NCI-H226 (cell line): ENCODE measurements at places on chromosomes 12 and 14.

GRCh38 chr14:74763803-74764531 lies 851 bp downstream of the YLPM1 start:
- no peak for DNase-seq

DNA sequence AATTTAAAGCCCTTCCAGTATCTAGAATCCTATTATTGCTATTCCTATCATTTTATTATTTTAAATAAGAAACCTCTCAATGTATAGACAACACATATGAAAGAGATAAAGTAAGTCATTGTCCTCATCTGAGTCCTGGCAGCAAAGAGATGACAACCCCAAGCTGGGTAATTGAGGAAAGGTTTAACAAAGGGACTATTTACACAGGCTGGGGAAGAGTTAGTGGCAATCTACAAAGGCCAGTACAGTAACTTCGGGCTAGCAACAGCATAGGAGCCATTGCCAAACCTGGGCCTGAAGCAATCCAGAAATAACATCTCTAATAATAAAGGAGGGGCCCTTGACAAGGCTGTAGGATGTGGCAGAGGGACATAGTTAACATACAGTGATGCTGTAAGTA lies 11.2 kb downstream of the PDE6H start:
- no peak for DNase-seq

DNA sequence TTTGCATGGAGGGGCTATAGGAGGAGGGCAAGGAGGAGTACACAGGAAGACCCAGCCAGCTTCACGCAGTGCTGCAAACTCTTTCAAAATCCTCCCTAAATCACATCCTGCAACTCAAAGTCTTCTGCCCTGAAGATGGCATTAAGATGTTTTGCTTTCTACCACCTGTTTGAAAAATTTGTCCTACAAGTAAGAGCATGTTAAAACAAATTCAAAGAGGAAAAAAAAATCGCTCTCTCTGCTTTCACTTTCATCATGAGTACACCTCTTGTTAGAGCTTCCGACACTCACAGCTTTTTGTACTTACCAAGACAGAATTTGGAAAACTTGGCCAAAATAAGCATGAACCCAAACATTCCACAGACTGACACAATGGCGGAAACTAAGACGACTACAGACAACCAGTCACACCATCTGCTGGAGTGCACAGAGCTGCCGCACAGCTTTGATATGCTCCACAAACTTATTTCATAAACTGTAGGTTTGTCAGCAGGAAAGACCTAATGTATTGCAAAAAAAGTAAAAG lies 21.3 kb downstream of the GCH1 start:
- no peak for DNase-seq

- no peak for DNase-seq
Measured at GRCh38 chr12:104630230-104630670, 173.5 kb downstream of the CHST11 start.

DNA sequence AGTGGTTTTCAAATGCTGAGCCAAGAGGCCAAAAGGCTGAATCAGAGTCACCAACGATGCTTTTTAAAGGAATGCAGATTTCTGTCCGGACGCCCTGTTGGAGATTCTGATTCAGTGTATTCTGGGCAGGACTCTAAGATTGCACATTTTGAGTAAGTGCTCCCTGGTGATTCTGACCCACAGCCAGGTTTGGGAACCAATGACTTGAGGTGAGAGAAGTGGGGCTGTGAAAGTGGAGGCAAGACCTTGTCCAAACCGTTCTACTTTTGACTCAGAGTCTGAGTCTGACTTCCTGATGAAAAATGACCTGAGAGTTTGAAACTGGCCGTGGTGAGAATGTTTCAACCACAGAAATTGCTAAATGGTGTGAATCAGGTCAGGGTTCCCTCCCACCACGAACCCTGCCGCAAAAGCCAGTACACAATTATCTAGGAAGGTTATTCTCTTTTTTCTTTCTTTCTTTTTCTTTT lies 90.2 kb downstream of the NTN4 start:
- peak; percentile 96 for DNase-seq

DNA sequence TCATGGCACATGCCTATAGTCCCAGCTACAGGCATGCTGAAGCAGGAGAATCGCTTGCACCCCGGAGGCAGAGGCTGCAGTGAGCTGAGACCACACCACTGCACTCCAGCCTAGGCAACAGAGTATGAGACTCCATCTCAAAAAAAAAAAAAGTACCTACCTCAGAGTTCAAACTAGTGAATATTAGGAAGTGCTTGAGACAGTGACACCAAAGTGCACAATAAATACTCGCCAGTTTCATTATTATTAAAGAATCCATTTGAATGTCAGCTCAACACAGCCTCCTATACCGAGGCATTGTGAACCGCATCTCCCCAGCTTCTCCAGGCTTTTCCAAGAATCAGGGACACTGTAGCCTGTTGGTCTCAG lies 5.0 kb downstream of the GAPDH start:
- no peak for DNase-seq
